ENCODE measurements at places on chromosomes 13 and 19.

DNA sequence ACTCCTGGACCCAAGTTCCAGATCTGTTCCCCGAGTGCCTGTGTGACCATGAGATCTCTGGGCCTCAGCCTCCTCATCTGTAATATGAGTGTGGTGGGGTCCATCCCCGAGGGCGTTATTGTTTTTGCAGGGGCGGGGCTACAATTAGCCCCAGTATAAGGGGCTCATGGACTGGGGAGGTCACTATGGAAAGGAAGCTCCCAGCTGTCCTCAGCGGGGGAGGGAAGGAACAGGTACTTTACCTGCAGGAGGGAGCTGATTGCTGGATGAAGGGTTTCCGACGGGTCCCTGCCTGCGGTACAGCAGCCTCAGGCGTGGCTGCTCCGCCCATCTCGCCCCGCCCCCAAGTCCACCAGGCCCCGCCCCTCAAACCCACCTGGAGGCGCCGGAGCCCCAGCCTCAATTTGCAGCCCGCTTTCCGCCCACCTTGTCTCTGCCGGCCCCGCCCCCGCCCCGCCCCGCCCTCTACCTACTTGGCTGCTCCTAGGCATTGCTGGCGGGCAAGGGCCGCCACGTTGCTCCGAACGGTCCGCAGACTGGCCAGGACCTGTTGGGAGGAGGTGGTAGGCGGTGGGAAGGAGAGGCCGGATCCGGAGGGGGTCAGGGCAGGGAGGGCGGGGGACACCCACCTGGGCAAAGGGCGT lies 5.5 kb downstream of the PDE4C start:
- DNase-seq = no peak

DNA sequence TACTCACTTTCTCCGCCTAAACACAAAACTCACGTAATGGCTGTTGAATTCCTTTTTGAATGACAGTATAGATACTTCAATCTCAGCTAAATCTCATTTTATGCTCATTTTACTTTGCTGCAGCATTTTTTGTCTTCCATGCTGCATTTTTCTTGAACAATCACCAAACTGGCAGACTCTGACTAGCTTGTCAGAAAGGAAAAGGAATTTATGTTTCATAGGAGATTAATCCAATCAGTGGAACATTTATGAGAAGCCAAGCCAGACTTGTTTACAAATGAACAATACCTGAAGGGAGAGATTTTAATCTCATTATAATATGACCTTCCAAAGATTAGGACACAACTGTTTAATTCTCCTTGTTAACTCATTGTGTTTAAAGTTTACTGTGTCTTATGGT lies 1044.3 kb downstream of the DIAPH3 start:
- DNase-seq = no peak

- DNase-seq = no peak
These were observed 695.6 kb downstream of the PCDH9 start for GRCh38 chr13:66534561-66534960.

DNA sequence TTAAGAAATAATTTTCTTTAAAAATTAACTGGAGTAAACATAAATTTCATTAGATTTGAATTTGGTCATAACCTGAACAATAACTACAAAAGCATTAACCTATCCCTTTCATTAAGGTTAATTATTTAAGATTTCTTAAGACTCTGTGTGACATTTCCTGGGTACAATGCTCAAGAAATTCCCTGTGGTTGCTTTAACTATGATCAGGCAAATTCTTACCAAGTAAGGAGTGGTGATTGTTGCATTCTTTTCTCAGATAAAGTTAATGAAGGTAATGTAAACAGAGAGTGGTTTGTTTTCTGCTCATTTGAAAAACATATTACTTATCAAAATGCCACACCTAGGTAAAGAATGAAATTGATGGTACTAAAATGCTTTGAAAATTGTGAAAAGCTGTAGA lies 114.8 kb upstream of the MIR17HG start:
- no peak for DNase-seq

DNA sequence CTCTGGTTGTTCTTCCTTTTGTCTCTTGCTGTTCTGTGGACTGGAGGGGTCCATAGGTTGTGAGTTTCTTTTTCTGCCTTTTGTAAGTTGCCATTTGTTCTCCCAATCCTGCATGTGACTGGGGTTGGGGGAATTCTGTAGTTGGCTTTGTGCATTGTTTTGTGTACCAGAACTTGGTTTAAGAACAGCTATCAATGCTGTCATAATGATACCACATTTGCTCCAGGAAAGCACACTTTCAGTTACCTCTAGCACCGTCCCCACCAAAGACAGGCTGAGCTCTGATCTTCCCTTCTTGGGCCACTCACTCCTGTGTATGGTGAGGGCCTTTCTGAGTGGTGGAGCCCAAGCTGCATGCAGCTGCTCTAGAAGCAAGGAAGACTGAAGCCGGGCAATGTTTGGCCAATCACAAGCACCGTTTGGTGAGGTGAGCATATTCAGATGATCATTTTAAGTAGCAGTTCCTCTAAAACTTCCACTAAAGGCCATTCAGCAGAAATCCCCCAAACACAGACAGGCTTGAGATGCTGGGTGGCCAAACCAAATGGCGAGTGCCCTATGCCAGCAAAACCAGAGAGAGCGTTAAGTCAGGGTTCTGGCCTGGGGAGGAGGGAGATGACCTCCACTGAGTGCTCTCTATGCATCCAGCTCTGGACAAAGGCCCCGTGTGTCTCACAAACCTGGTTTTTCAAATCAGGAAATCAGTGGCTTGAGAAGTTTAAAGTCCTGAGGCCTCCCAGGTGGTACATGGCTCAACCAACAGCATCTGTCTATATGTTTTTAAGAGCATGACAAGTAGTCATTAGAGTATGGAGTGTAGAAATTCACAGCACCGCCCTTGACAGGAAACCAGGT lies 120.7 kb upstream of the SPATA13 start:
- DNase-seq = no peak

- DNase-seq = no peak
These were observed 96.3 kb upstream of the FNDC3A start for GRCh38 chr13:48879432-48879831.

DNA sequence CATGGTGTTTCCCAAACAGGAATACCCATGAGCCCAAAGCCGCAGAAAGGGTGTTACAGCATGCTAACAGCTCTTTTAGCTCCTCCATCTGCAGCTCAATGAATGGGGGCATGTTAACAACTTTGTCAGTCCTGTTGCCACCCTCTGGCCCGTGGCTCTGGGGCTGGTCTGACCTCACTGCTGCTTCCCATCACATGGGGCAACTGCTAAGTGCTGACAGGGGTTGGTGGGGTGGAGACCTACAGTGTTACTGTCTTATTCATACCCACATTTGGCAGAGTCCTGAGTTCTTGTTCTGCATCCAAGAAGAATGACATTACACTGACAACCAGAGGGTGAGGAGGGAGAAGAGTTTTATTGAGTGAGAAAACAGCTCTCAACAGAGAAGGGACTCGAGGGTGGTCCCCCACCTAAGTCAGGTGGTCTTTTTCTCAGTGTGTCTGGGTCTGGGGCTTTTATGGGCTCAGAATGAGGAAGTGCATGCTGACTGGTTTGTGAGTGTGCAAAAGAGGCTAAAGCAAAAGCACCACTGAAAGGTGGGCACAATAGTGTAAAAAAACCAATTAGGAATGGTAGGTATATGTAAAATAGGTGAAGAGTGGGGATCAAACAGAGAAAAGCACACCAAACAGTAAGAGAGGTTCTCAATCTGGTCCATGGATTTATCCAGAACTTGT lies 1952.0 kb upstream of the PCDH20 start:
- no peak for DNase-seq

DNA sequence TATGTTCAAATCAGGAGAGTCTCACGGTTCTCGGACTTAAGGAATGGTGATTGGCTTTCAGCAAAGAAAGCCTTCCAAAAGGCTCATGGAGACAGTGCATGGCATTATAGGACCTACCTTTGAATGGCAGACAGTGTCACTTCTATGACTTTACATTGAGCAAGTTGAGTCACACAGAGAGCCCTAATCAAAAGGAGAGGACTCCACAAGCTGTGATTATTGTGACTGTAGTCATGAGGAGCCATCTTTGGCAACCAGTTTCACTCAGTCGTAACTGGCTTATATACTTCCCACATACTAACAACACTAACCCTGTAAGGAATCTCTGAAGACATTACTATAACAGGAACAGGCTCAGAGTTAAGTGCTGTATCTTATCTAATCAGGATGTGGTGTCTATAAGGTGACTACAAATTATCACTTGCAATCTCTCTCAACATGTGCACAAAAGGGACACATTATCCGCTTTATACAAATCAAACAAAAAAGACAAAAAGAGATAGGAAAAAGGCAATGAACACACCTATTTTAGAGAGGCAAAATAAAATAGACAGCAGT lies 6.1 kb downstream of the LGALS14 start:
- DNase-seq = no peak

GRCh38 chr19:30017172-30017571 lies 75.1 kb downstream of the URI1 start:
- no peak for DNase-seq

All from activated CD4-positive, alpha-beta T cell treated with anti-CD3 and anti-CD28 coated beads, Interleukin-2, amount 10 ng/mL, durations not matched to agents 7 days and 5 days (primary cell).